ENCODE measurements at places on chromosomes 16 and 17.
A peak's percentile ranks its signal among the peaks of the same experiment; 100 is the strongest.

- peak; percentile 27 for DNase-seq
Measured at GRCh38 chr16:65681406-65681805, 559.5 kb upstream of the CDH11 start.

DNA sequence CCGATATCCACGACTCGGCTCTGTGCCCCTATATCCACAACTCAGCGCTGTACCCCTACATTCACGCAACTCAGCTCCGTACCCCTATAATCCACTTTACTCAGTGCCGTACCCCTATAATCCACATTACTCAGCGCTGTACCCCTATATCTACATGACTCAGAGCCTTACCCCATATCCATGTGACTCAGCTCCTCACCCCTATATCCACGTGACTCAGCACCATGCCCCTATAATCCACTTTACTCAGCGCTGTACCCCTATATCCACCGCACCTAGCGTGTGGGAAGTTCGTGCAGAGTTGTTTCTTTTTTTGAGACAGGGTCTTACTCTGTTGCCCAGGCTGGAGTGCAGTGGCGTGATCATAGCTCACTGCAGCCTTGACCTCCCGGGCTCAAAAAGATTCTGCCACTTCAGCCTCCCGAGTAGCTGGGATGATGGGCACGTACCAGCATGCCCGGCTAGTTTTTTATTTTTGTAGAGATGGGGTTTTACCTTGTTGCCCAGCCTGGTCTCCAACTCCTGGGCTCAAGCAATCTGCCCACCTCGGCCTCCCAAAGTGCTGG is 17.4 kb downstream of the CYB5D2 start:
- no peak for DNase-seq

DNA sequence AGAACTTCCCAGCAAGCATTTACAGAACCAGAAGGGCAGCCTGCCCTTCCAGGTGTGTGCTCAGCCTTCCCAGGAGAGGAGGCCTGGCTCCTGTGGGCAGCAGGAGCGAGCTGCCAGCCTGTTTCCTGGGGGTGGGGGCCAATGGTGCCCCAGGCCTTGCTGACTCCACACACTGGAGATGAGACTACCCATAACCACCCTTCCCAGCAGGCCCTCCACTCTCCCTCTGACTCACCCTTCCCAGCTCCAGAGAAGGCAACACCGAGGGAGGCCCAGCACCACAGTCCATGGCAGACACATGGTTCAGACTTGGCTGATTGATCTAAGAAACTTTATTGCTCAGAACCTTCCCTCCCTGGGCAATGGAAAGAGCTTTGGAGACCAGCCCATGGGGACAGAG is 1.8 kb upstream of the PRSS53 start:
- DNase-seq = no peak

DNA sequence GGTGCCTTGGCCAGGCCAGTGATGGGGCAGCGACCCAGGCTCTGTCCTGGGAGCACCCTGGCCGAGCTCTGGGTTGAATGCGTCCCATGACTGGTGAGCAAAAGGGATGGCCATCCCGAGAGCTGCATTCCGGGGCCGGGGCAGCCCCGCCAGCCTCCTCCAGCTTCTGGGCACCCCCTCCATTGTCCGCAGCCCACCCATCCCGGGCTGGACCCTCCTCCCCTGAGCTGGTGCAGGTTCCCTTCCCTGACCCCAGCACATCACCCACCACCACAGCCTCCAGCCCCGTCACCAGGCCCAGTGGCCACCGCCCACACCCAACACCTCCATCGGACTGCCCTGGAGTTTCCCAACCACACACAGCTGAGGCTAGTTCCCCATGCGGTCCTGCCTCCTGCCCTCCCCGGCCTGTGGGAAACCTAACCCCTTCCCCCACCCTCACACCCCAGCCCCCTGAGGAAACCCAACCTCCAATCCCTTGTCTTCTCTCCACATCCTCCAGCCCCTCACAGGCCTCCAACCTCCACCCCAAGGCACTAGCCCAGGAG is 16.2 kb upstream of the PVALEF start:
- DNase-seq = no peak

DNA sequence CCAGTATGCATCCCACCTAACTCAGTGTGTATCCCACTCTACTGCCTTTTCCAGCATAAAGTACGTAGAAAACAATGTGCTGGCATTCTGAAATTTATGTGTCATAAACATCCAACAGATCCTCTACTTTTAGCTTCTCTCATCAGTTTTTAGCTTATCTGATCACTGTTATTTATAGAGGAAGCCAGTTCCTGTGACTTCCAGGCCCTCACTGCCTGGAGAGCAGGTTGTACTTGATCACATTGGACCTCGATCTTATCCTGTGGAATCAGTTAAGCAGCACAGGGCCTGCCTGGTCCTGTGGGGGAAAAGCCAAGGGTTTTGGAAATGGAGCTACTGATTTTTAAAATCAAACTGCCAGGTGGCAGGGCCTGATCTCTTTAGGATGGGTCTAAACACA is 30.8 kb downstream of the PRSS54 start:
- DNase-seq = no peak

GRCh38 chr16:51321251-51321650 is 170.2 kb upstream of the SALL1 start:
- no peak for DNase-seq

Measured in SJCRH30 (cell line).